ENCODE measurements at places on chromosomes 5 and 9. TPM values are rescaled to one million over a fixed set of nuclear protein-coding genes. Genes with fewer than 3 reads are reported as not detected.

PAPPA gene
- total RNA-seq, result 6.6 TPM

GRCh38 chr5:11904265-11904906 is at the start of gene CTNND2:
Gene CTNND2 (minus strand): TSS chr5:11904446. CDS start chr5:11903853, 593 bp downstream.
- no peak for DNase-seq
- H3K36me3 ChIP-seq, result no peaks in the 10 kb centered on the region
- H3K27me3 ChIP-seq, result peaks cover 13% of the 10 kb centered on the region
- H3K4me1 ChIP-seq, result peaks cover 8% of the 10 kb centered on the region
- no peak within 1 kb of the TSS for H3K27ac ChIP-seq

DNA sequence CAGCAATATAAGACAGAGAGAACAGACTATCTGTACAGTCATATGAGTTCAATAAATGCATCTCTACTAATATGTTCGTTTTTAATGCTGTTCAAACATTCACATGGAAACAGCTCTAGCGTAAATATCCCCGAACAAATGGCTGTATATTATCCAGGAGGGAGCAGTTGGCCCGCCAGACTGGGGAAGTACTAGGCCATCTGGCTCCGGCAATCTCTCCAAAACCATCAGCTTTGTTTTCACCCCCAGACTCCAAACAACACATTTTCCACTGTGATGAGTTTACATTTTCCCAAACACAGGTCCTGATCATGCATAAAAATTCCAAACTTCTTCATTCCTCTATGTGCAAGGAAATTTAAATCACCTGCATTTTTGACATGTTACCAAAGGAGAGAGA is 8.7 kb downstream of the EBF1 start:
- DNase-seq, result no peak
- H3K4me3 ChIP-seq, result no peak overlapping the region
- no peak overlapping the region for H3K27ac ChIP-seq
- H3K4me1 ChIP-seq, result no peaks in the 10 kb centered on the region
- H3K36me3 ChIP-seq, result no peaks in the 10 kb centered on the region

DNA sequence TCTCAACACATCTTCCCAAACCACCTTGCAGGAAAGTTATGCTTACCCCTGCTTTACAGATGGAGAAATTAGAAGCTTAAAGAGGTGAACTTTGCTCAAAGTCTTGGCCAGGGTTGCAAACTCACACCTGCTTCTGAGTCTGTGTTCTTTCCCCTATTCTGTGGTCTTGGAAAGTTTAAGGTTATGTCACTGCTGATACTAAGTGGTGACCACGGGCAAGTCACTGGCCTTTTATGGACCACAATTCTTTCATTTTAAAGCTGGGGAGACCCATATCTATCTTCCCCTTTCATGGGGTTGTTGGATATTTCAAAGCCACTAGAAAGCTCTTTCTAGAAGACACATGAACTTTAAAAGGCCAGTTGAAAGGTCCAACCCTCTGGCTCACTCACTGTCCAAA is 95.4 kb upstream of the KLF4 start:
- H3K4me1 ChIP-seq, result no peaks in the 10 kb centered on the region
- no peaks in the 10 kb centered on the region for H3K27me3 ChIP-seq
- H3K36me3 ChIP-seq, result no peaks in the 10 kb centered on the region

DRD1 gene
- not detected for total RNA-seq

- DNase-seq, result no peak
- no peaks in the 10 kb centered on the region for H3K4me1 ChIP-seq
- no peaks in the 10 kb centered on the region for H3K27me3 ChIP-seq
- peaks cover 7% of the 10 kb centered on the region for H3K36me3 ChIP-seq
These were observed 34.0 kb upstream of the AFAP1L1 start for GRCh38 chr5:149237662-149238061.

KLHL3 gene
- 5.5 TPM for total RNA-seq

ANKRD34B gene
- not detected for total RNA-seq

- H3K36me3 ChIP-seq, result peaks cover 3% of the 10 kb centered on the region
- H3K27ac ChIP-seq, result peak within 1 kb of the TSS; percentile 100
- peak; percentile 98 for DNase-seq
- no peaks in the 10 kb centered on the region for H3K27me3 ChIP-seq
These were observed at the start of gene NOTCH1 for GRCh38 chr9:136545965-136546696. Gene NOTCH1 (minus strand): TSS chr9:136546048. CDS start chr9:136545786, 262 bp downstream.

DNA sequence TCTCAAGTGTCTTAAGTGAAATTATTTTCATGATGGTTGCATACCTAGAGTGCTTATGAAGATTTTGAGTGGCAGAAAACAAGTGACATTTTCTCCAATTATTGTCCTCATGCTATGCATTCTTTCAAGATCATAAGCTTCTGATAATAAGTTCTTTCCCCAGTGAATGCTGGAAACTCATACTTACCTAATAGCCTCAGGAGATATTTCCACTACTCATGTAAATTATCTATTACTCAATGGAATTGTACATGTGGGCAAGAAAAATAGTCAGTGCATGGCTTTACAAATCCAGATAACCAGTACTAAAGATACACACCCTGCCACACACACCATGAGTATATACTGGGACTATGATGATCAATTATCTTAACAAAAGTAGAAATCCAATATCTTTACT is 1219.4 kb upstream of the C9orf72 start:
- H3K36me3 ChIP-seq, result no peaks in the 10 kb centered on the region
- H3K27me3 ChIP-seq, result no peaks in the 10 kb centered on the region
- H3K4me1 ChIP-seq, result no peaks in the 10 kb centered on the region
- H3K27ac ChIP-seq, result no peak overlapping the region
- DNase-seq, result no peak

DNA sequence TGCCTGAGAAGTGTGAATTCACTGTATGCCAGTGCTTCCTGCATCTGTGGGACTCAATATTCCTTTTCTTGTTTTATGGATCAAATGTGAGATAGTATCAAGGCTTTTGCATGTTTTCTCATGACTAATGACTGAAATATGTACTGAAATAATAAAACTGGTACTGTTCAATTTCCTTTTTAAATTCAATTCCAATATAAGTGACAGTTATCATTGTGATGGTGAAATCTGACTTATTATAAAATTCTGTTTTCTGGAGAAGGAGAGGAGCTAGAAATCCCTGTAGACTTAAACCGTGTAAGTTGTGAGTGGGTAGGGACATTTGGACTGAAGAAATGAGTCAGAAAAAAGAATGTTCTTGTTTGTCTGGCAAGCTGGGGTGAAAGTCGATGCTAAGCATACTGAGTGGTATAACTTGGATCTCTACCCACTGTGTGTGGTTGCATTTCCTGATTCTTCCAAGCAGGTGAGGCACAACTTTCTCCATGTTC is 245.2 kb downstream of the EFNA5 start:
- no peak for DNase-seq
- H3K36me3 ChIP-seq, result no peaks in the 10 kb centered on the region
- no peak overlapping the region for H3K27ac ChIP-seq

GRCh38 chr5:72108202-72109061 is 1.2 kb downstream of the MAP1B start:
- no peaks in the 10 kb centered on the region for H3K4me1 ChIP-seq
- H3K4me3 ChIP-seq, result peak overlapping the region; percentile 82
- no peaks in the 10 kb centered on the region for H3K27me3 ChIP-seq
- peak overlapping the region; percentile 87 for H3K27ac ChIP-seq
- no peaks in the 10 kb centered on the region for H3K36me3 ChIP-seq
- DNase-seq, result peak; percentile 85

NOL6 gene
- total RNA-seq, result 9.9 TPM

- DNase-seq, result no peak
- H3K4me3 ChIP-seq, result no peak overlapping the region
- H3K27ac ChIP-seq, result no peak overlapping the region
These were observed 170.4 kb downstream of the FOCAD start for GRCh38 chr9:20854444-20854843.

DNA sequence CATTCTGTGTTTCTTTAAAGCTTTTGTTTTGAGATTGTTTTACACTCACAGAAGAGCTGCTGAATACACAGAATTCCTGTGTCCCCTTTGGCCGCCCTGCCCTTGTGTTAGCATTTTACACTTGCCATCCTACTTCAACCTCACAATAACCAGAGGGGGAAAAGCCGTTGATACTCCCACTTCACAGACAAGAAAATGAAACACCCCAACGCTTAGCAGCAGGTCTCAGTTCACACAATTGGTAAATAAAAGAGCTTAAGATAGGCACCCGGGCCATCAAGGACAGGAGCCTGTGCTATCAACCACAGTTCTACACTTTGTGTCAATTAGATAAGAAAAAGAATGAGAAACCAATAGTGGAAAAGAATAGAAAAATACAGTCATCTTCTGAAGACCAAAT is 178.0 kb downstream of the SYK start:
- no peak overlapping the region for H3K27ac ChIP-seq
- no peaks in the 10 kb centered on the region for H3K27me3 ChIP-seq
- H3K4me1 ChIP-seq, result no peaks in the 10 kb centered on the region

DNA sequence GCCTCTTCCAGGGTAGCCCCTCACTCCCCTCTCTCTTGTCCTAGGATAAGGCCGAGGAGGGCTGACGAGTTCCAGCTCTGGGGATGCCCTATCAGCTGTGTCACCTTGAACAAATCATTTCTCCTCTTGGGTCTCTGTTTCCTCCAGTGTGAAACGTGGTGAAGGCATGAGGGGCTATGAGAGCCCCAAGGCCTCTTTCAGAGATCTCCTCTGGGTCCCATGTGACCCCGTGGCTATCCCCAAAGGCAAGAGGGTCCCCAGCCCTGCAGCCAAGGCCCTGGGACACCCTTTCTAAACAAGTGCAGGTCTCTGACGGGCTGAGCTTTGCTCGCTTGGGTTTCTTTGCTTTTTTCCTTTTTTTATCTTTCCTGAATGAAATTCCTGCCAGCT is 25.5 kb upstream of the SPTLC1 start:
- peak; percentile 66 for DNase-seq
- no peaks in the 10 kb centered on the region for H3K36me3 ChIP-seq
- H3K27ac ChIP-seq, result peak overlapping the region; percentile 41
- H3K4me1 ChIP-seq, result peaks cover 14% of the 10 kb centered on the region
- peak overlapping the region; percentile 46 for H3K4me3 ChIP-seq
- no peaks in the 10 kb centered on the region for H3K27me3 ChIP-seq

FAM200C gene
- total RNA-seq, result 6.6 TPM

DNA sequence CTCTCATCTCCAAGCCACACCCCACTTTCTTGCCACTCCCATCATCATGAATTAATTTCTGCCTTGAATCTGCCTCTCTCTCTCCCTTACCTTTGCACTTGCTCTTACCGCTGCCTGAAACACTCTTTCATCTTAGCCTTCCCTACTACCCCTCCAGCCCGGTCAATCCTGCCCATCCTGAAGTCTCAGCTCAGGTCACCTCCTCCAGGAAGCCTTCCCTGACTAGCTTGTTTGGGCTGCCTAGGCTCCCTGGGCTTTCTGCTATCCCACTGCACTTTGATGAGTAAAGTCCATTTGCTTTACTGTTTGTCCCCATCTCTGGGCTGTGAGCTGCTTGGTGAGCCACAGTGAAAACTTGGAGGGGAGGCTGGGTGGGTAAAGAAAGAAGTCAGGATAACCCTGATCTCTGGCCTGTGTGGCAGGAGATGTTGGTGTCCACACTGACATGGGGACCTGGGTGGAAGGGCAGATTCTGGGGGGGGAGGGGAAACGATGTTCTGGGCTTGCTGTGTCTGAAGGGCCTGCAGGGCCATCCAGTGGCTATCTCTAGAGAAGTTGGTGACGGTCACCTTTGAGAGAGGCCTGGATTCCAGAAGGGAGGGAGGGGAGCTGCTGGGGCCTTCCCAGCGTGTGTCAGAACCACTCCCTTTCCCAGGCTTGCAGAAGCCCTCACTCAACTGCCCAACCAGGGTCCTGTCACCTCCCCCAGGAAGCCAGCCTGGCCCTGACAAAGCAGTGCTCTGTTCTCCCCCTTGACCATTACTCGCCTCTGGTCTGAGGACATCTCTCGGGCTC is 75.0 kb upstream of the DAB2IP start:
- DNase-seq, result no peak
- no peak overlapping the region for H3K4me3 ChIP-seq
- H3K4me1 ChIP-seq, result peaks cover 90% of the 10 kb centered on the region

- DNase-seq, result no peak
- H3K36me3 ChIP-seq, result no peaks in the 10 kb centered on the region
- no peak overlapping the region for H3K4me3 ChIP-seq
- no peaks in the 10 kb centered on the region for H3K27me3 ChIP-seq
These were observed 315.3 kb downstream of the DNAH5 start for GRCh38 chr5:13629218-13629617.

HMMR gene
- total RNA-seq, result not detected

- H3K36me3 ChIP-seq, result no peaks in the 10 kb centered on the region
- no peak for DNase-seq
- no peak overlapping the region for H3K27ac ChIP-seq
These were observed 153.6 kb downstream of the TMC1 start for GRCh38 chr9:72674961-72675360.

GFI1B gene
- total RNA-seq, result not detected

DNA sequence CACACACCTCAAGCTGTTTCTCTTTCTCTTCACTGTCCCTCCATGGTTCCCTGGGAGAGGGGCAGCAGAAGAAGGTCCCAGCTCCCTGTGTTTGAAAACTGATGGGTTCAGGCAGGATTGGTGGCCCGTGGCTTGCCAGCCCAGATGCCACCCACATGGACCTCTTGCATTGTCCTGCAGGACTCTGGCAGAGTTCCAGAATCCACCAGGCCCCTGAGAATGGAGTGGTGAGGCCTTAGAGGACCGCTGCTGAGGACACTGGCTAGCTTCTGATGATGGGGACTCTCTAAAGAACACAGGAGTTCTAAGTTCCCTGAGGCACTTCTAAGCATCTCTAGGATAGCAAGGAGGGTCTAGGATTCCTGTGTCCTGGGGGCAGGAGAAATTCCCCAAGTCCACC is 24.8 kb downstream of the CTSL start:
- no peak overlapping the region for H3K27ac ChIP-seq
- H3K36me3 ChIP-seq, result no peaks in the 10 kb centered on the region
- no peak for DNase-seq
- no peak overlapping the region for H3K4me3 ChIP-seq
- no peaks in the 10 kb centered on the region for H3K27me3 ChIP-seq
- no peaks in the 10 kb centered on the region for H3K4me1 ChIP-seq

DNA sequence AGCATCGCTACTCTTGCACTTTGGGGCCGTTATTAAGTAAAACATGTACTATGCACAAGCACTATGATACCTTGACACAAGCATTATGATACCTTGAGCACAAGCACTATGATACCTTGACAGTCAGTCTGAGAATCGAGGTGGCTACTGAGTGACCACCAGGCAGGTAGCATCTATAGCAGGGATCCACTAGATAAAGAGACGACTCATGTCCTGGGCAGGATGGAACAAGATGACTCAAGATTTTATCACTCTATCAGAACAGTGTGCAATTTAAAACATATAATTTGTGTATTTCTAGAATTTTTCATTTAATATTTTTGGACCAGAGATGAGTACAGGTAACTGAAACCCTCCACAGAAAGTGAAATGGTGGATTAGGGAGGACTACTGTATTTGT is 16.9 kb downstream of the CHSY3 start:
- DNase-seq, result no peak
- no peak overlapping the region for H3K27ac ChIP-seq
- no peak overlapping the region for H3K4me3 ChIP-seq
- H3K4me1 ChIP-seq, result no peaks in the 10 kb centered on the region
- no peaks in the 10 kb centered on the region for H3K27me3 ChIP-seq
- H3K36me3 ChIP-seq, result no peaks in the 10 kb centered on the region

- peak; percentile 69 for DNase-seq
- peak overlapping the region; percentile 79 for H3K27ac ChIP-seq
- peaks cover 62% of the 10 kb centered on the region for H3K4me1 ChIP-seq
- no peak overlapping the region for H3K4me3 ChIP-seq
- no peaks in the 10 kb centered on the region for H3K27me3 ChIP-seq
These were observed 25.0 kb downstream of the RGS3 start for GRCh38 chr9:113488490-113488889.

Measured in sigmoid colon (tissue), 7 donors.